ENCODE measurements at places on chromosomes 4 and X.

DNA sequence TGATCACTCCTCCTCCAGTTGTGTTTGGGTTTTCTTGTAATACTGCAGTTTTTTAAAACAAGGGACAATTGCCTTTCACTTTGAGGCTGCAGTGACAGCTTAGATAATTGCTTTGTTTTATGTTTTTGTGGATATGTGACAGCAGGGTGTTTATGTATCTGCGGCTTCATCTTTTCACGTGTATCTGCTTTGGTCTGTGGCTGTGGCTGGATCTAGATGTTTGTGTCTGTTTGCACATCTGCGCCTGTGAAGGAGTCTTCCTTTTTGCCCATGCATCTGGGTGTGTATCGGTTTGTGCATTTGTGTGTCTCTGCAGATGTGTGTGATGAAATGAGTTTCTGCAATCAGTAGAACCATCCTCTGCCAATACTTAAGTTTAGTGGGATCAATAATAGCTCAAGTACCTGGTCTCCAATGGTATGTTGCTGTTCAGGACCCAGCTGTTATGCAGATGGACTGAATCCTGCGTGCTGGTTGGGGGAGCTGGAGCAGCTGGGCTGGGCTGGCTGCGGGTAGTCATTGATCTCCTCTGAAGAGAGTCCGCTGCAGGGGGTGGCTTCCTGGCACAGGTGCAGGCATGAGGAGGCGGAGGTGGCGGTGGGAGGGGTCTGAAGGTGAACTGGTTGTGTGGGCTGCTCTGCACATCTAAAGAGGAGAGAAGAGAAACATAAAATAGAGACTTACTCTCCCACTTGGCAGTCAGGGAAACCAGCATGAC lies 390.3 kb downstream of the SH2D1A start:
- DNase-seq = no peak

GRCh38 chrX:19954335-19955096 lies 36.3 kb downstream of the BCLAF3 start:
- DNase-seq = no peak

GRCh38 chrX:38206036-38206435 lies 14.6 kb downstream of the SRPX start:
- no peak for DNase-seq

- DNase-seq = no peak
Observed at GRCh38 chr4:40265910-40266274, 69.1 kb downstream of the RHOH start.

DNA sequence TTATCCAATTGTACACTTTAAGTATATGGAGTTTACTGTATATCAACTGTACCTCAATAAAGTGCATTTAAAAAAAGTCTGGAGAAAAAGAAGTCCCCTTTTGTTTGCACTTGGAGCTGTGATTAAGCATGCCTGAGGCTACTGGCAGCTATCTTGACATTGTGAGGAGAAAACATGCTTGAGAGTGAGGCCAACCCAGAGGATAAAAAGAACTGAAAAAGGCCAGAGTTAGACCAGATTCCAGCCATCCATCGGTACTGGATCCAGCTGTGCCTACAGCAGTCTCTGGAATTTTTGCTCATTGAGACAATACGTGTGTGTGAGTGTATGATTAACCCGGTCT lies 57.4 kb downstream of the LGI2 start:
- DNase-seq = no peak

DNA sequence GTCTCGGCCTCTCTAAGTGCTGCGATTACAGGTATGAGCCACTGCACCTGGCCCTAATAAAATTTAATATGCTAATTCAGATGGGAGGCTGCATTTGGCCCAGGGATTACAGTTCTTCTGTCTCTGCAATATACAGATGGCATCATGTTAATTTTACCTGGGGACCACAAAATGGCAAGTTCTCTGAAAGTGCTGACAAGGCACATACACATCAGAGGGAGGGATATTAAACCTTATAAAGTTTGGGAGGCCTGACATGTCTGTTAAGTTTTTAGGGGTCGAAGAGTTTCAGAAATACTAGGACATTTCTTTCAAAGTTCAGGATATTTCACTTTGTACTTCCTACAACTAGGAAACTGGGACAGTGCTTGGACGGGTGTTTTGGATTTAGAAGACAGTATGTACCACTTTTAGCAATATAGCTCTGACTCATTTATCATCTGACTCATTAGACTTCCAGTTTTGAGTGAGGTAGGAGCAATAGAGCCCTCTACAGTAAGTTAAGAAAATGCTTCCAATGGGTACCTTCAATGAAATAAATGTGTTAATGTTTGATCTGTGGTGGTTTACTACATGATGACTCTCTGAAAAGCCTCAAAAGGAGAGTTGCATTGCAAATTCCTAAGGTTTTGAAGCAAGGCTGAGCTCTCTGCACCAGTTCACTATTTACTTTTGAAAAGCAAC lies 981.0 kb upstream of the HS3ST1 start:
- DNase-seq = peak; percentile 15

GRCh38 chrX:17682259-17682658 lies 55.0 kb upstream of the SCML1 start:
- no peak for DNase-seq

DNA sequence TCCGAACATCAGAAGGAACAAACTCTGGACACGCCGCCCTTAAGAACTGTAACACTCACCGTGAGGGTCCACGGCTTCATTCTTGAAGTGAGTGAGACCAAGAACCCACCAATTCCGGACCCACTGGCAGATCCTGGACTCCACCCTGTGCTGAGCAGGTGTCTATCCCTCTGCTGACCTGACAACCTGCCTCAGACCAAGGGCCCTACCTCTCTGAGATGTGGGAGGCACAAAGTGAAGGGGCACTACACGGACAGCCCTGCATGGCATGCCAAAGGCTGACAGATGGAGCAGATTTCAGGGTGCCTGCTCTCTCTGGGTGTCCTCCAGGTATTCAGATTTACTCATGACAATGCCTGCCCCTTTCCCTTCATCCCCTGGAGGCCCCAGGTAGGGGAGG lies 14.0 kb upstream of the HSFX1 start:
- no peak for DNase-seq

DNA sequence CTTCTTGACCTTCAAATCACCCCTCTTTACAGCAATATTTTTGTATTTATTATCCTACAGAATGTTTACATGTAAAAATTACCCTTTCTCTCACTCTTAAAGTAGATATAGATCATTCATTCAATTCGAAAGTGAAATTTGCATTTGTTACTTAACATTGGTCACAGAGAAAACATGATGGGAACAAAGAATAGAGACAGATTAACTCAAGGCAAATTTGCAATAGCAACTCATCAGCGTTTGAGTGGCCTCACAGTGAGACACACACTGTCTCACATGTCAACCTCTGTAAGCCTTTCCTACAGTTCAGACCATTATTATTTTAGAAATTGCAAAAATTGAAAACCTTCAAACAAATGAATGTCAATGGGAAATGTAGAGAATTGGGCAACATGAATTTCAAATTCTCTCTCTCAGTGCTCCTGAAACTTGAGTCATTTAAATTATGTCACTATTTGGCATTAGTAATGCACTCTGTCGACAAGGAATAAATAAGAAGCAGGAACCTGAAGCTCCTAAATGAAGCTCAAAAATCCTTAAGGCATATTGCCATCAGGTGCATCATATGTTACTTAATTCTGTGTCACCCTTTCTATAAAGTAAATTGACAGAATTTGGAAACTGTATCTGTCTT lies 148.3 kb upstream of the ANXA10 start:
- no peak for DNase-seq

DNA sequence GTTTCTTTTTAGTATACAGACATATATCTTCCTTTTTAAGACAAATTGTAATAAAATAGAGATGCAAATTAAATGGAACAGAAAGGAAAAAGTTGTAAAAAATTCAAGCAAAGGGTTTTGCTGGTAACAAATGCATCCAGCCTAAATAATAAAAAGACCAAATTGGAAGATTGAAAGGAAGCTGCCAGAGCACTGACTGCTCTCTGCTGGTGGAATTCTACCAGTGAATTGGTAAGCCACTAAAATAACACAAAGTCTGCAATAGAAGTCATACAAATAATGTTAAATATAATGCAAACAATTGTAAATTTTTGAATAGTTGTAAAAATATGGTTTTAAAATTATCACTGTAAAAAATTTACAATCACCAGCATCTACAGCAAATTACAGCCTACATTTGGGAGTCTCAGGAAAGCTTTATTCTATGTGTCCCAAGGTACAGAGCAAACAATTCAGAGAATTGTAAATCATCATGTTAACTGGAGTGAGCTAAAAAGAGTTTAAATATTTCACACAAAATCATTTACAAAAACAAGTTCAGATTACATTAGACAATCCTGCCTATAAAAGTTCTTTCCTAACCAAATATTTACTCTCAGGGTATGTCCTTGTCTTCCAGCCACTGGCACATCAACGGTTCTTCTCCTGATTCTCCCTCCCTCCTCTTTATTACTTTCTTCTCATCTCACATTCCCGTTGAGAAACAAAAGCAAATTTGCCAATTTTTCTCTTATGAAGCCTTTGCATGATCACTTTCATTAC lies 1322.5 kb downstream of the PCDH7 start:
- no peak for DNase-seq

DNA sequence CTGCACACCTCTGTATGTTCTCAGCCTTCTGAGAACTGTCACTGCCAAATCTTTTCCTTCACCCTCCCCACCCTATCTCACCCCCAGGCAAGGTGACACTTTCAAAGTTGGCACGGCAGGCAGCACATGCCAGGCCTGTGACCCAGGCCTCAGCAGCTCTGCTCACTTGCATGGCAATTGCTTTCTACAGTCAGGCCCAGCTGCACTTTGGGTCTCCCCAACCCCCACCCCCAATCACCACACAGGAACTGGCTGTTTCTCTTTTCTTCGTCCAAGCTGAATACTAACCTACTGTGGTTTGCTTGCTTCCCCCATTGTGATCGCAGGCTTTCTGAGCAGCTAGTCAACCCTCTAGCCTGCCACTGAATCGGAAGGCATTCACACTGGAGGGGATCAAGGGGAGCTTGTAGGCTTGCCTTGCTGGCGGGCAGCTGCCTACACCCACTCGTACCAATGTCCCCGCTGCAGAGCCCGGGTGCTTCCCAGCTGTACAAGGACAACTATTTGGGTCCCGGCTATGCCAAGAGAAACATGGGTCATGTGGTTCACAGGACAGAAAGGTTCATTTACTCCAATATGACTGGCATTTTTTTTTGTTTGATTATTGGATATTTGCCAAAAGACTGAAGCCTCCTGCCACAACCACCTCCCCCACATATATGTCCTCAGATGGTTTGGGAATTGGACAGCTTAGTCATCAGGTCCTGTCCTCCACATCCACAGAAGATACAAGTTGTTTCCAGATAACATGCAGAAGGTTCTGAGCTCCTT lies 28.1 kb downstream of the SLC25A43 start:
- DNase-seq = peak; percentile 15

DNA sequence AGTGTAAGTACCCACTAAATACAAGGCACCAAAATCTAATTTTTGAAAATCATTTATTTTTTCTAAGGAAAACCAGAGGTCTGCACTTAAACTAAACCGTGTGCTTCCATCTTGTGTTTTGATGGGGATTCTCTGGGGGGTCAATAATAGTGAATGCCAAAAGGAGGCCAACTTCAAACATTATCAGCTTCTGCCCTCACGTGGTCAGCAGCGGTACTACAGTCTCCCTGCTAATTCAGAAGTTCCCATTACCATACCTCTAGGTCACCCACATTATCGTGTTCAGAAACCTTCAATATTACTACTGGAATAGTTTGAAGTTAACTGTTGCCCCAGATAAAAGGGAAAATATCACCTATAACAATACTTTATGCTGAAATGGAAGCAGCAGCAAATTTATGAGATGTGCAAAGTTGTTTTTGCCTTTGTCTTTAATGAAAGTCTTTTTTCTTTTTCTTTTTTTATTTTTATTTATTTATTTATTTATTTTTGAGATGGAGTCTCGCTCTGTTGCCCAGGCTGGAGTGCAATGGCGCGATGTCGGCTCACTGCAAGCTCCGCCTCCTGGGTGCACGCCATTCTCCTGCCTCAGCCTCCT lies 17.3 kb downstream of the CTPS2 start:
- no peak for DNase-seq

DNA sequence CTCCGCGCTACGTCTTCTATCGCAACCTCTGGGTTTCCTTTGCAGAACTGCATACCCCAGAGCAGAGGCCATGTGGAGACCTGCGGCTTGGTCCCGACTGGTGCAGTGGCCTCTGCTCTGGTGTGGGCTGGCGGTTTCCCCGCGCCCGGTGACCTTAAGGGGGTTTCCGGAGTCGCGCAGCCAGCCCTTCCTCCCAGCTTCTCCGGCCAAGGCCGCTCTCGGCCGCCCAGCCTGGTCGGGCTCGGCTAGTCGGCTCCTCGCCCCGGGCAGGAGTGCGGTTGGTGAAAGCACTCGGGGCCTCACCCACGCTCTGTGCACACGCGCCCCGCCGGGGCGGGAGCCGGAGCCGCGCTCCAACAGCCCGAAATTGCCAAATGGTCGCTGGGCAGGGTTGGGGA lies 84.9 kb downstream of the BCOR start:
- no peak for DNase-seq

- DNase-seq = no peak
Observed at GRCh38 chr4:5217421-5217820, 166.1 kb downstream of the STK32B start.

GRCh38 chr4:77126809-77127208 lies 30.2 kb upstream of the CCNG2 start:
- DNase-seq = no peak

- no peak for DNase-seq
Observed at GRCh38 chrX:15416133-15416993, 32.1 kb upstream of the VEGFD start.
